AG04450 (cell line): ENCODE measurements at places on chromosomes 3 and 15.
A peak's percentile ranks its signal among the peaks of the same experiment; 100 is the strongest.

DNA sequence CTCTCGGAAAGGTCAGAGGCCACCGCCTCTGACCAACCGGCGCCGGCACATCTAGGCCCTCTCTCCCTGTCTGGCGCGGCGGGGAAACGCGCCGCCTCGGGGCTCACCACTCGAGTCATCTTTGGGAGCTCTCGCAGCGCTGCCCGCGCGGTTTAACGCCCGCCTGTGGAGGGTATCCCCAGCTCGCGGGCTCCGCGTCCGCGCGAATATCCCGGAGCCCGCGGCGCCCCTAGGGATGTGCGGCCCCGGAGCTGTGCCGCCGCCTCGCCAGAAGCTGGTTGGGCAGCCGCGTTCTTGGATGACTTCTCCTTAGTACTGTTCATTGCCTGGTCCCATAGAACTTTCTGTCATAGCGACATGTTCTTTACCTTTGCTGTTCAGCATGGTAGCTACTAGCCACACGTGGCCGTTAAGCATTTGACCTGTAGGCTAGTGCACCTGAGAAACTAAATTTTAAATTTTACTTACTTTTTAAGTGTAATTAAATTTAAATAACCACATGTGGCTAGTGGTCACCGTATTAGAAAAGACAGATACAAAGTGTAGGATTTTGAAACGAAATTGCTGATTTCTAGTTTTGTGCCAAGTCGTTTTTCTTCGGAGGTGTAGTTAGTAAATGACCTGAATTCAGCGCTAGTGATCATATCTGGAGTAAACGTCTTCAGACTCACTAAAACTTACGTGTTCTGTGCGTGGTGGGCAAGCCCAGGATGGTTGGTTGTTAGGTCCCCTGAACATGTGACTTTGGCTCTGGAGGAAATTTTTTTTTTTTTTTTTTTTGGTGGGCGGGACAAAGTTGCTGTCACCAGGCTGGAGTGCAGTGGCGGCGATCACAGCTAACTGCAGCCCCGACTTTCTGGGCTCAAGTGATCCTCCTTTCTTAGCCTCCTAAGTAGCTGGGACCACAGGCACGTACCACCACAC, 835 bp downstream of the ARIH2 start:
- DNase-seq = no peak

DNA sequence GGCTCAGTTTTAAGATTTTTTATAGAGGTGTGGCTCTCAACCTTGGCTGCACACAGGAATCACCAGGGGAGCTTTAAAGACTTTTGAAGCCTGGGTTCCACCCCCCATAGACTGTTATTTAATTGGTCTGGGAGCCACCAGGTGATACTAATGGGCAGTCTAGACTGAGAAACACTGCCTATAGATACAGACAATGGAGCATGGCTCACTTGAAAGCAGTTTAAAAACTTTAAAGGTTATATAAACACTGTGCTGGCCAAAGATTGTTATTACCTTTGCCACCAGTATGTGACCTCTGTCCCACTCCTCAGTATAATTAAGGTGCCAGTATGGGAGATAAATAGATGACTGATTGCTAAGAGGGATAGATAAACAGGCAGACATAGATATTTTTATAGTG, 3.8 kb downstream of the GOLIM4 start:
- DNase-seq = no peak

DNA sequence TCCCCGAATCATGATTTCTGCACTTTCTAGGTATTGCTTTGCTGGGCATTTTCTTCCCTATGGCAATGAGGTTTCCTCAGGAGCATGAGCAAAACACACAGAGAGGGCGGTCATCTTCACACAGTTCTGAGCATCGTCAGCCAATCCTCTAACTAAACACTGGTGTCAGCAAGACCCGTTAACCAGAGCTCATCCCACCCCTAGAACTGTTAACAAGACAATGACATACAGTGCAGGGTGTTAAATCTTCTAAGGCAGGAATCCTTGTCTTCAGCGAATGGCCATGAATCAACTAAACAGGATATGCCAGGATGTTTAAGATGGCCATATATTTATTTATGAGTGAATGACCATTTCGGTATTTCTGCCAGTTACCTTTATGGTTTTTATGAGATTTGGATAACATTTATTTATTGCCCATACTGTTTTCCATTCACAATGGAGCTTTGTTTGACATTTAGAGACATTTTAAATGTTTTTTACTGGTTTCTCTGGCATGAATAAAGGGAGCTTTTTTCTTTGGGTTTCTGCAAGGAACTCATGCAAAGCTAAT, 411.5 kb upstream of the PROK2 start:
- no peak for DNase-seq

DNA sequence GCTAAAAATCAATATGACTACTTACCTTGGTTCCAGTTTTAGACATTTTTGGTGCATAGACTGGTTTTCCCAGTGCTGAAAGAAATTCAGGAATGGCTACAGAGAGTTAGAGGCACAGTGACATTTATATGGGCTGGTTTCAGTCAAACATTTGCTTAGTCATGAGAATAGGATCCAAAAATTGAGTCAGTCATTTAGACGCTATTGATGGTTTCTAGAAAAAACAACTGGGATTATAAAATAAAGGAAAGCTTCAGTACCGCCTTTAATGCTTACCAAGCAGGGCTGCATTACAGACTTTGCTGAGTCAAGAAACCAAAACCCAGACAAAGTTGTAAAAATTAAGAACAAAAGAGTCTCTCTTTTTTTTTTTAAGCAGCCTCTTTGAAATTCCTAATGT, at the start of gene CRYGS:
Gene CRYGS (minus strand): TSS at position 100 of the 400 bp plus-strand sequence. CDS start 54 bp downstream, at position 46.
- DNase-seq = no peak

DNA sequence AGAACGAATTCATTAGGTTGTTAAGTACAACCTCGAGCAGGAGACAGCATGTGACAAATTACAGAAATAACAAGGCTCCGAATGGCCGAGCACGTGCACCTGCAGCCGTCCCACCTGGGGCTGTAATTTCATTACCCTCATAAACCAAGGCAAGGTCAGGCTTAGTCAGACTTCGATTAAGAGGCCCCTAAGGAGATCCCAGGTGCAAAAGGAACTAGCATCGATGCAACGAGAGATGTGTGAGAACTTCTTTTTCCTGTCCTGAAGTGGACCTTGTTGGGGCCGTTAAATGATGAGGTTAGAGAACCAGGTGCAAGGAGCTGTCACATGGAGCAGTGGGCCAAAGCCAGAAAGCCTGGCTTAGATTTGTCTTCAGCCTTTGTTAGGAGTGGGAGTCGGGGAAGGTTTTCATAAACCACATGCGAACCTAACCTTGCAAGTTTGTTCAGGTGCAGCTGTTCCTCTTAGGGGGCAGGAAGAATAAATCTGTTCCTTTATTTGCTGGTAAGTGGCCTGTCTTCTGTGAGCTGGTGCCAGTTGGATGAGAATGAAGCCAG, 559.9 kb upstream of the MCTP2 start:
- DNase-seq = no peak

DNA sequence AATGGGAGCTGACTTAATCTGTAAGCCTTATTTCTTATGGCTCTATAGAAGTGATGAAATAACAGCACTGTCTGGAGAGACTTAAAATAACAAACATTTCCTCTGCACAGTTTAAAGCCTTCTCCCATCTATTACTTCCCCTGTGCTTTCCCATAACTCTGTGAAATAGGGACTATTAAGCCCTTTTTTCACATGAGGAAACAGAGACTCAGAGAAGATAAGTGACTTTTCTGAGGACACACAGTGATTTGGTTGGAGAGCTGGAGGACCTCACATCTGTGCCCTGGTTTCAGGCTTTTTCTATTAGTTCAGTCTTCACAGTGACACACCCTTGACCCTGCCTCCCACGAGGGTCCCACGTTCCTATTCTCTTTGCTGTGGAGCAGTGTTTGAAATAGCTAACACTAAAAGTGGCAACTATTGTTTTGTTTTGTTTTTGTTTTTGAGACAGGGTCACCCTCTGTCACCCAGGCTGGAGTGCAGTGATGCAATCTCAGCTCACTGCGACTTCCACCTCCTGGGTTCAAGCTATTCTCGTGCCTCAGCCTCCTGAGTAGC, 82.9 kb downstream of the ST6GAL1 start:
- DNase-seq = no peak

DNA sequence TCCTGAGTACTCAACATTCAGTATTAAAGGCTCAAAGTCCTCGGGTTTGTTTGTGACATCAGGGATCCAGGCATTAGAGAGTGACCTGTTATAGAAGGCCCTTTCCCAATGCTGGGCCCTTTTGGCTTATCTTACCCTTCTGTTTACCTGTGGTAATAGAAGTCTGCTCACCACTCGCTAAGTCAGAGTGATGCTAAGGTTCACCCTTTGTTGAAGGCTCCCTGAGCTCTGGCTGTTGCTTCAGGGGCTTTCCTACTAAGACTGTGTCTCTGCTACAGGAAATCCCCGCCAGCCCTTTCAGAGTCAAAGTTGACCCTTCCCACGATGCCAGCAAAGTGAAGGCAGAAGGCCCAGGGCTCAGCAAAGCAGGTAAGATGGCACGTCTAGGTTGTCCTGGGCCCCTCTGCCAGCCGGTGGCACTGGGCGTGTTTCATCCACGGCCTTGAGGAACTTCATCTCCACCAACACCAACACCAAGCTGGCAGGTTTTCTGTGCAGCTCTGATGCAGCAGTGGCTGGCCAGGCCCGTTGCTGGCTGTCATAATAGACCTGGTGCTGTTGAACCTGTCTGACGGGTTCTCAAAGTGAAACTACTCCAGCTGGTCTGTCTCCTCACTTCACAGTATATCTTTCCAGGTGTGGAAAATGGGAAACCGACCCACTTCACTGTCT, 99.1 kb downstream of the DNASE1L3 start:
- no peak for DNase-seq

GRCh38 chr15:87623832-87624231, 632.7 kb downstream of the NTRK3 start:
- no peak for DNase-seq

DNA sequence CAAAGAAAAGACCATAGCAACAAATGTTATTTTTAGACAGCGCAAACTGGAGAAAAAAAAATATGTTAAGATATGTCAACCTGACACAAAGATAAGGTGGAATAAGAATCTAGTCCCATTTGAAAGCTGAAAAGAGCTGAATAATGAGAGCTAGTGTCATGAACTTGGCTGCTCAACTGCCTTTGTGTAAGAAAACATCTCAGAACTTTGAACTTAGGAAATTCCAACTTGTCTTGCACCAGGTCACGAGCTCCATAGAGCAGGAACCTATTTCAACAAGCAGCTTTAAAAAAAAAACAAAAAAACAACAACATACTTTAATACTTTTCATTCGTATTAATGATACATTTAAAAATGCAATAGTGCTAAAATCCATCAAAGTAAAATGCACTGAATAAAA, 79.5 kb downstream of the ZNF280D start:
- DNase-seq = no peak

GRCh38 chr3:13723676-13724207, 156.1 kb downstream of the WNT7A start:
- no peak for DNase-seq

- DNase-seq = no peak
Observed at GRCh38 chr3:127208483-127209100, 15.7 kb downstream of the PRR23E start.

DNA sequence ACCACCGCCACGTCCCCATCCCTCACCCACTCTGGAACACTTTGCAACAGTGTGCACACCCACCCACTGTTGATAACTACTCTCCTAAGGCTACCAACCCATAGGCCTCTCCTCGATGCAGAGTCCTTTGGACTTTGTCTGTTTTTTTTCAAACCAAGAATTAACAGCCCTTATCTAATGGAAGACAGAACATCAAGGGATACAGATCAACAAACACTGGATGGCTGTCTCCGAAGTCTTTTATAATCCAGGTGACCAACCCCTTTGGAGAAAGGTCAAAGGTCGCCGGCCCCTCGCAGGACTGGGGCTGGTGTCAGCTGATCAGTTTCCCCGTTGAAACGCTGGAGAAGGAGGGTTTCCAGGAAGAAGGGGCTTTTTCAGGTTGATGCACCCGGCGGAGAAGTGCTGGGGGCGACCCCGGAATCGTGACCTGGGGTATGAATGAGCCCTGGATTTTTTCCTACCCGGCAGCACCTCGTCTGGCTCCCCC, 532 bp downstream of the B4GALT4 start:
- no peak for DNase-seq

GRCh38 chr15:70058642-70059360, 38.9 kb downstream of the TLE3 start:
- no peak for DNase-seq

DNA sequence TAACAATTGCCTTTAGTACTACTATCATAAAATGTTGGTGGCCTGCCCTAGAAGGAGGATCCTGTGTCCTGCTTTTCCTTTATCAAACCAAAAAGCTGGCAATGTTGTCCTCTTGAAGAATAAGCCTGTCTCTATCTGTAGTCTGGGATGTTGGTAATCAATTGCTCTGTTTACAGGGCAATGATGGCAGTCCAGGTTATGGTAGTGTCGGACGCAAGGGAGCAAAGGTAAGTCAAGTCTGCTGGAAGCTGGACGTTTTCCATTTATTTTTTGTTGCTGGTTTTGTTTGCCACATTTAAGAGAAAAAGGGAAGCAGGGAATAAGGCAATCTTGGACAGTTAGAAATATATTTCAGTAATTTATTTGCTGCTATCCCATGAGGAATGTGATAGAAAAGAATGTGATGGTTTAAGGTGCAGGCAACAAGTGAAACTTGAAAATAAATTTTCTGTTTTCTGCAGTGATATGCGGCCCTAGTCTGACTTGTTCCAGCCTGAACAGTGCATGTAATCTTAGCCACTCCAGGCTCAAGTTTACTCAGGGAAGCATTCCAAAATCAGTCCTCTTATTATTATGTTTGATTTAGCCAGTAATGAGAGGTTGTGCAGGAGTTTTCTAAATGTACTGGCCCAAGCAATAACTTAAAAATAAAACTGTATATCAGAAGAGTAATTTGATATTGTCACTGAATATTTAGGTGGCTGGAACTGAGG, 110.3 kb downstream of the COL6A6 start:
- DNase-seq = no peak

DNA sequence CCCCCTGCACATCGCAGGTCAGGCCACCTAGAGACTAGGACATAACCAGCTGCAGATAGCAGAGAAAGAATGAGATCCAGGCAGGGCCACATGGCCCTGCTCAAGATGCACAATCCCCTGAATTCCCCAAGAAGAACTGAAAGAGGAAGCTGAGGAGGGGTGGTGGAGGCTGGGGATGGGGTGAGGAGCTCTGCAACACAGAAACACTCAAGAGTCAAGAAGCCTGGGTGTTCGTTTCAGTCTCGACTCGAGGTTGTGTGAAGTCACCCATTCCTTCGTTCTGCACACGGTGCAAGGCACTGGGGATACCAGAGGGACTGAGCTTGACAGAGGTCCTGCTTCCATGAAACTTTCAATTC, 62.0 kb downstream of the TLE3 start:
- DNase-seq = no peak

DNA sequence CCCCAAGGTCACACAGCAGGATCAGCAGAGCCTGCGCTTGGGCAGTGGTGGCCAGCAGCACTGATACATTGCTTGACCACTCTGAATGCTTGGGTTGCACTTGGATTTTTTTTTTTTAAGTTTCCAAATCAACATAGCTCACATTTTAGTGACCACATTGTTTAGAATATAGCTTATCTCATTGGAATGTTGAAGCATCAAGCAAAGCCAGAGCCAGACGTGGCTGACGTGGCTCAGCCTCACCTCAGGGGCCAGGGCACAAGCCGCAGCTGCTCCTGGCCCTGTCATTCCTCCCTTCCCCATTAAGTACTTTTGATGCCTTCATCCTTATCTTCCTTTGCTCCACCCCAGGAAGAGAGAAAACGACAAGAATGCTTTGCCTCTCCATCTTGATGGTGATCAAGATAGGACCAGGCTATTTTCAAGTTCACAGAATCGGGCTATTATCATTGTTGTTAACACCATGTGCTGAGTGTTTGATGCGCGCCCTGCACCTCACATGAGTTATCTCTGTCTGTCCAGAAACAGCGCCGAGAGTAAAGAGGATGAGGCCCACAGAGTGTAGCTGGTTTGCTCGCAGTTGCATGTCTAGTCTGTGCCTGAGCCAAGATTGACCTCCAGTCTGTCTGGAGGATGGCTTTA, 75.8 kb downstream of the AAGAB start:
- DNase-seq = peak; percentile 97

GRCh38 chr3:106862067-106862466, 515.2 kb upstream of the CCDC54 start:
- DNase-seq = no peak
